Stimulated activated CD4-positive, alpha-beta T cell treated with anti-CD3 and anti-CD28 coated beads, Interleukin-4, amount 100 ng/mL, for 4 hours (primary cell): ENCODE measurements at places on chromosomes 16 and 17.

DNA sequence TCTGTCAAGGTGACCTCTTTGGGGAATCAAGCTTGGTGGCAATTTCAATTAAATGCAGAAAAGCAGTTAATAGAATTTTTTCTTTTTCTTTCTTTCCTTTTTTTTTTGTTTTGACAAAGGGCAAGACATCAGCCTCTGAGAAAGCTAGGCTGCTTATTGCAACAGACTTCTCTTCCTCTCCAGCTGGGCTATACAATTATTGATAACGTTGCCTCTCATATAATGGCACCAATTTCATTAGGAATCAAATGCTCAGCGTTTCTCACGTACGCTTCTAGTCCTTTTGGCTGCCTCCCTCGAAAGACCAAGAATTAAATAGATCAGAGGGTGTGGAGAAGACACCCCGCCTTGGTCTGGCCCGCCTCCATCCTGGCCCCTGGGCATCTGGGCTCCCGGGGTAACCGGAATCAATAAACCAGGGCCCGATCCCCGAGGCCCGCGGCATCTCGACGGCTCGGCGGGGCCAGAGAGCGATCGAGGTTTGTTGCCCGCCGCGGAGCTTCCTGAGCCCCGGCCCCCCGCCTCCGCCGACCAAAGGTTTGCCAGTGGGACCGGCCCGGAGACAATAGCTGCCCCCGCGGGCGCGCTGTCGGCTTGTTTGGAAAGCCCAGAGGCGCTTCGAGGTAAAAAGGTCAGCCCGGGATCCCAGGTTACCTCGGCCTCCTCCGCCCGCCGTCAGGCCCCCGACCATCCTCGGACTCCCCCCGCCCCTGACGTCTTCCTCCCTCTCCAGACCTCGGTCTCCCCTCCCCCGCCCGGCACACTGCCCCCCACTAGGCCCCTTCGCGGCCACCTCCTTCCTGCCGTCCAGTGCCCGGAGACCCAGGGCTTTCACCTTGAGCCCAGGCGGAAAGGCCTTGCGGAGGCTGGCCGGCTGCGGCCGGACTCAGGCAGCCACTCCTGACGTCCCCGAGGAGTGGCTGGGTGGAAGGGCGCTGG is 3.9 kb downstream of the HOXB1 start:
- no peak for DNase-seq

DNA sequence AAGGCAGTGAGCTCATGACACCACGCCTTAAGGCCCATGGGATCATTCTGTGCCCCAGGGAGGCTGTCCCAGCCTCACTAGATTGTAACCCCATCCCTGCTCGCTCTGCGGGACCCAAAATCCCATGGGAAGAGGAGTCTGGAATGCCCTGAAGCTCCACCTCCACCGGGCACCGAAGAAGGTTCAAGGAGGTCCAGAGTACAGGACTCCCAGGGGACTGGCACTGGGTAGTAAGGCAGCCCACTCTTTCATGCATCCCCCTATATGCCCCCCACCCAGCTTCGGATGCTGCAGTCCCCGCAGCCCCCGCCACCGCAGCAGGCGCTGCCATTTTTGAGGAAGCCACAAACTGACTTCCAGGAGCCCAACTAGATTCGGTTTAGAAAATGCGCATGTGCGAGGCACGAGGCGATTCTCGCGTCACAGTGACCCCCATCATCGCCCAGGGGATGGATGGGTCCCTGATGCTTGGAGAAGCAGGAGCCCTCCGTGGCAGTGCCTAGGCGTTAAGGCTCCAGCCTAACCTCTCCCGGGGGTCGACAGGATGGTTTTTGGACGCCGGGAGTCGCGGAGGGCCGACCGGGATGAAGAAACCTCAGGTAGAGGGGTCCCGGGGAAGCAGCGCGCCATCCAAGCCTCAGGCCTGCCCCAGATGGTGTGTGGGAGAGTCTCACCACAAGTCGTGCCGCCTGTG is 1681.0 kb downstream of the TP53TG3F start:
- no peak for DNase-seq

GRCh38 chr16:27138257-27138656 is 65.1 kb upstream of the KDM8 start:
- no peak for DNase-seq

DNA sequence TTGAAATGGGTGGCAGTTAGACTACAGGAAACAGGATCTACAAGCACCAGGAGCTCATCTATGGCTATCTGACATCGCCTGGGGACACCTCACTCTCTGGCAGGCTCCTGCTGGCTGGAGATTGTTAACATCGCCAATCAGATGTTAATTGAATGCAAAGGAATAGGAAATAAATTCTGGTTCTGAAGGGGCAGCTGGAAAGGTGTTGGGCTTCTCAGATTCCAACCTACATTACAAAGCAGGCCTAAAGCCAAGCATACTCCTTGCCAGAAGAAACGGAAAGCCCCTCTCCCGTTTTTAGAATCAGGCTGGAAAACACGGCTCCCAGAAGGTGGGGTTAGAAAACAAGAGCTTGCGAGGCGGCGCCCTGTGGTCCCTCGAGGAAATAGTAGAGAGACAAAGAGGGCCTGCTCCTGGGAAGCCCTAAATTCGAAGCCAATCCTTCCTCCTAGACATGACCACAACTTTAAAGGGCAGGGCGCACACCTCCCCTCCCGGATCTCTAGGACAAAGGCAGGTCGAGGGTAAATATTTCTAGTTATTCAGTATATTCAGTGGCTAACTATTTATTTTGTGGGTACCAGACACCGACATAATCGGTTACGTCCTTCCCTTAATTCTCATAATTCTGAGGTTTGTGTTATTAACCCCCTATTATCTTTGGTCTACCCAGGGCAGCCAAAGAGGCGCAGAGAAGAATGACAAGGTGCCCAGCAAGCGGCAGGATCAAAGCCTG is 763 bp upstream of the TOM1L1 start:
- DNase-seq = no peak

DNA sequence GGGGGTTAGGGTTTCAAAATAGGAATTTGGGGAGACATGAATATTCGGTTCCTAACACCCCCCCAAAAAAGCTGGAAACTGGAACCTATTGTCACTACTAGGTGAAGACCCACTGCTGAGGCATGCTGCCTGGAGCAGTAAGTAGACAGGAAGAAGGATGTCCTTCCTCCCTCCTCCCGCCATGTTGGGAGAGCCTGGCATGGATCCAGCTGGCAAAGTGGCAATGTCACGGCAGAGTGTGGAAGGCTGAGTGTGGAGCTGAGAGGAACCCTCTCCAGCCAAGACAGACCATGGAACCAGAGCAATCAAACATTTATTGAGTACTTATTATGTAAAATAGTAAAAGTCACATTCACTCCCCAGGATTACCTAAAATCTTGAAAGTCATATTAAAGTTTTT is 49.0 kb downstream of the CCDC182 start:
- no peak for DNase-seq
